Stimulated activated CD8-positive, alpha-beta memory T cell treated with anti-CD3 and anti-CD28 coated beads, Interleukin-15, amount 100 ng/mL, for 1 hour (primary cell): ENCODE measurements at places on chromosomes 3 and 15.
A peak's percentile ranks its signal among the peaks of the same experiment; 100 is the strongest.

DNA sequence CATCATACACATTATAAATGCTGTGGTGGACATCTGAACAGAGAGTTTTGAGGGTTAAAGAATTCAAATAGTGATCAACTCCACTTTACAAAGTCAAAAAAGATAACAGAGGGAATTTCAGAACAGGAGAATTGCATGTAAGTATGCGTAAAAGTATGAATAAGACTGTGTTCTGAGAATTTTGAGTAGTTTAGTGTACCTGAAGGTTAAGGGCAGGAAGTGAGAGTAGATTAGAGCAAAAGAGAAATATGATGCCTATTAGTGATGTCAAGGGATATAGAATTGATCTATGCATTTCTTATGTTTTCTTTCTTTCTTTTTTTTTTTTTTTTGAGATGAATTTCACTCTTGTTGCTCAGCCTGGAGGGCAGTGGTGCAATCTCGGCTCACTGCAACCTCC lies 53.1 kb downstream of the TP63 start:
- no peak for DNase-seq

DNA sequence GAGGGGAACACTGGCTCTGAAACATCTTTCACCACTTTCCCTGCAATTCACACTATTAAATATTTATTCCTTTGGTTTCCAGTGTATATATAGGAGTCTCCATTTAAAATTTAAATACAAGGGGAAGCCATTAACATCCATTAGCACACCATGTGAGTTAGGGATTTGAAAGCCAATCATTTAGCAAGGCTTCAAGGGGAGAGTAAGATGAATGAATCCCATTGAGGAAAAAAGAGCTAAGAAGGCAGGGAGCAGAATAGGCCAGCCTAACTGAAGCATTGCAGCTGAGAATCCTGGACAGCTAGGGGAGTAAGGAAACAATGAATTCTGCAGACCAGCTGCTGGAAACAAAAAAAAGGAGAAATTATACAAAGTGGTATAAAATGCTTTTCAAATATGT lies 426.1 kb downstream of the IL5RA start:
- no peak for DNase-seq

DNA sequence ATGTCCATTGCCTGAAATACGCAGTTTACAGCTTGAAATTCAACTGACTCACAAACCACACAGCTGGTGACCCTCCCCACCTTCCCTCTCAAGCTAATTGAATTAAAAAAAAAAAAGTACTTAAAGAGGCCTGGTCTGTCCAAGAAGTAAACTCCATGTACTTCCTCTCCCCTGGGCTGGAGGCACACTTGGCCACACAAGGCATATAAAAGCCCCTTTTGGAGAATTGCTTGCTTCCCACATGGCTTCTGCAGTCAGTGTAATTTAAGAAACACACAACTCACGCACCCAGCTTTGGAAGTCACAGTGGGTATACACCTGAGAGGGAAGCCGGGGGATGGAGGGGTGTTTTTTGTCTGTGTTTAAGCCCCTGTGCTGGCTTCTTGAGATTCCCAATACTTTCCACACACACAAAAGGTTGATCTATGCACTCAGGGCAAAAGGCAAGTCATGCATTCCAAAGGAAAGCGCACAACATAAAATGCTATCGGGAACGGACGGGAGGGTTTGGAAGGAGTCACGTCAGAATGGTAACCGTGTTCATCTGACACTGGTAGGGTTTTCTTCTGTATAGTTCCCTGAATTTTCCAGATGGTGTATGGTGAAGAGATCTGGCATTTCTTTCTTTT lies 106.6 kb upstream of the ALDH1A3 start:
- DNase-seq, result no peak

DNA sequence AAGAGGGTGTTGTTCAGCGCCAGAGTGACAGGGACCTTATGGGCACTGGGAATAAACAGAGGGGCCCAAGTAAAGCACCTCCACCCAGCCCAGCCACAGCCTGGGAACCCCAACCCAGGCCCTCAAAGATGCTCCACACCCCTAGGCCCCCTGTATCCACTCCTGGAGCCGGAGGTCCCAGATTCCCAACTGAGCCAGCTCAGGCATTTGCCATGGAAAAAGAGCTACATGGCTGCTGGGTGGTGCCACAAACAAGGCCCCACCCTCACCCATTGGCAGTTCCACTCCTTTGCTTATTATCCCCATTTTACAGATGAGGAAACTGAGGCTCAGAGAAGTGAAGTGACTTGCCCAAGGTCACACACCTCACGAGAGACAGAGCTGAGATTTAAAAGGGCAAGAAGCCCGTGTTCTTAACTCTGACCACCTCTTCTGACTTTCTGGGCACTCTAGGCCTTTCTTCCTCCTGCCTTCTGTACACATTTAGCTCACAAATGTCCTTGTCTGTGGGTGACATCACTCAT lies 16.9 kb downstream of the ANPEP start:
- DNase-seq, result no peak

- no peak for DNase-seq
These were observed 838.1 kb downstream of the TBL1XR1 start for GRCh38 chr3:176359211-176359610.

DNA sequence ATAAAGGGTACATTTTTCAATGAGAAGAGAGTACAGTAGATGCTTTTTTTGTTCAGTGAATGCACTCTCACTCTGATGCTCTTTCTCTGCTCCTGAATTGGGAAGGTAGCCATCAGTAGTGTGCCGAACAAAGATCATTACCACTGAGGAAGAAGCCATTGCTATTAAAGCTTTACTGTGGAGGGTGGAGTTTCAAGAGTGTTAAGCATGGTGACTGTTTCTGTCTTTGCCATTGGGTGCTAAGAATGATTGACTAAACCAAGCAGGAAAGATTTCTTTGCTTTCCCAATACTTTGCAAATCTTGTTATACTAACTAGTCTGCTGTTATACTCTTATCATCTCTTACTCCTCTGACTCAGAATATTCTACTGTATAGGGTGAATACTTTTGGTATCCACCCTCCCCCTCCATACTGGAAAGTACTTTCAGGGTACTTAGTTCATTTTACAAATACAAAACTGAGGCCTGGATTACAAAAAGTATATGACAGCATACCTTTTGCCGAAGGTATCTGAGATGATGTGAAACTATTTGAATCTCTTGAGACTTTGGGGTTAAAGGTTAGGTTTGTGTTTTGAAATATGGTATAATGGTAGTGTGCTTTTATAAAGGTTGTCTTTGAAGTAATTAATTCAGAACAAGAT lies 1.7 kb downstream of the RAB11A start:
- DNase-seq, result no peak

DNA sequence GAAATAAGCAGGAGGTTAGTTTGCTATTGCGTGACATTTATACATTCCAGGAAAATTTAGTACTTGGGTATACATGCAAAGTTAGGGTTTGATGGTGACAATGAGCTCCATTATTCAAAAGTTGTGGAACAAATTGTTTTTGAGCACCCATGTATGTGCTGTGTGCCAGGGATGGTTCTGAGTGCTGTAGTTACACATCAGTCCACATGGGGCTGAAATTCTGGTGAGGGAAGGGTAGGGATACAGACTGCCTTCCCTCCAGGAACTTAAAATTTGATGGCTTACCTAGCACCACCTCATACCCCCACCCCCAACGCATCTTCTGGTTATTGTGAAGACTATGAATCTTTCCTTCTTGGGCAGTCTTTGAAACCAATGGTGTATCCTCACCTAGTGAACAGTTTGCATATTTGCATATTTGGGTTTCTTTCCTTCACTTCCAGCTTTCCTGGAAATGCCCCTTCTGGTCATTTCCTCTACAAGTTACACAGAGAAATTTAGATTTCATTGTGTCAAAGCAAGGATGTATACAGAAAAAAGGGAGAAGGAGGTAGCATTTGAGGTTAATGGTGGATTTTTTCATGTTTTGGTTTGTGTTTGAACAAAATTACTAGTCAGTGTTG lies 222.0 kb upstream of the IL12A start:
- no peak for DNase-seq

GRCh38 chr3:141643796-141644195 lies 94.3 kb upstream of the RNF7 start:
- no peak for DNase-seq

DNA sequence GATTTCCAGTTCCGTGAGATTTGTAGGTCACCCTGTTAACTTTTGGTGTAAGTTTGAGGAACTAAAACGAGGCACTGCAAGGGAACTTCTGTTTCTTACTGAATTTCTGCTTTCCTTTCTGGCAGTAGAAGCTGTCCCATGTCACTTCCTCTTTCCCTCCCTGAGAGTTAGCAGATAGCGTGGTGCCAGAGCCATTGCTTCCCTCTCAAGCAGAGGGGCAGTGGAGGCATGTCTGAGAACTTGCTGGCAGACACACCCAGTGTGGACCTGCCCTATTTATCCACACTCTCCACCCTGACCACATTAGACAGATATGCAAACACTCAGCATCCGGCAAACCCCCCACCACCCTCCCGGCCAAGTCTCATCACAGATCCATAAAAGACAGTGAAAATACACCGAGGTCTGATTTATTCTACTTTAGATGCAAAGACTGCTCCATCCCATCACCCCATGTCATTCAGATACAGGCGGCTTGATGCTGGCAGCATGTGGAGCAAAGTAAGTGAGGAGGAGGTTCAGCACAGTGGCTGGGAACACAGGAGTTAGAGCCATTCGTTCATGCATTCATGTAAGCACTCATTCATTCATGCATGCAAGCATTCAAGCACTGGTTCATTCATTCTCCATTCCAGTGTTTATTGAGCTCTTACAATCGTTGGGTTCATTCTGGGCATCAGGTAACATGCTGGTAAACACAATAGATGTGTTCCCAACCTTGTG lies 324.7 kb downstream of the SHQ1 start:
- no peak for DNase-seq

- DNase-seq, result no peak
These were observed 14.3 kb upstream of the DOCK3 start for GRCh38 chr3:50660386-50660785.

DNA sequence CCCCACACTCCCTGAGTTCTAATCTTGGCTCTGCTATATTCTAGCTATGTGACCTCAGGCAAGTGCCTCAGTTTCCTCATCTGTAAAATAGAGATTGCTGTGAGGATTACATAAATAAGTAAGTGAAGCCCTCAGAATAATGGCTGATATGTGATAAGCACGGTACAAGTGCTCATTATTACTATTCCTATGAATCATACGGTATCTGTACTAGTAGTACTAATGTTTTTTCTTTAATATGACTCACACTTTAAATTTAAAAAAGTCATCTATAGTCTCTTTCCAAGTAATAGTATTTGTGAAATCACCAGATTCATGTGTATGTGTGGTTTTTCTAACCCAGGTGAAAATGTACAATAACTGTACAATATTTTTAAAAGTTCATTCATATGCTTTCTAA lies 58.7 kb downstream of the CLDN11 start:
- no peak for DNase-seq

DNA sequence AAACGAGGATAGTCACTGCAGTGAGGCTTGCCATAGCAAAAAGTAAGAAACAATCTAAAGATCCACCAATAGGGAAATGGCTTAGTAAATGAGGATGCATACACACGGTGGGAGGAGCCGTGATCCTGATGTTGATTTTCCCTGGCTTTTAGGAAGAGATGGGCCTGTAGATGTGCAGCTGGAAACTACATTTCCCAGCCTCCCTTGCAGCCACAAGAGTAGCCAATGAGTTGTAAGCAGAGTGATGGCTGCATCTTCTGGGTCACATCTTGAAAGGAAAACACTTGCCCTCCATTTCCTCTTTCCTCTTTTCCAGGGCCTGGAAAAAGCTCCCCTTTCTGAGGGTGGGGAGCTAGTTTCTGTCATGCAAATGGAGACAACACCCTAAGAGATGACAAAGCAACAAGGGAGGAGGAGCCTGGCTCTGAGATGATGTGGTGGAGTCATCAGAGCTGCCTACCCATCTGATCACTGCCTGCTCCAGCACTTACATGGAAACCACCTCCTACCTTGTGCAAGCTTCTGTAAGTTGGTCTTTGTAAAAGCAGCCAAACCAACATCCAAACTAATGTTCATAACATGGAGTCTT lies 139.1 kb downstream of the TLE3 start:
- DNase-seq, result no peak

- no peak for DNase-seq
These were observed 13.1 kb upstream of the ALCAM start for GRCh38 chr3:105353485-105354161.

DNA sequence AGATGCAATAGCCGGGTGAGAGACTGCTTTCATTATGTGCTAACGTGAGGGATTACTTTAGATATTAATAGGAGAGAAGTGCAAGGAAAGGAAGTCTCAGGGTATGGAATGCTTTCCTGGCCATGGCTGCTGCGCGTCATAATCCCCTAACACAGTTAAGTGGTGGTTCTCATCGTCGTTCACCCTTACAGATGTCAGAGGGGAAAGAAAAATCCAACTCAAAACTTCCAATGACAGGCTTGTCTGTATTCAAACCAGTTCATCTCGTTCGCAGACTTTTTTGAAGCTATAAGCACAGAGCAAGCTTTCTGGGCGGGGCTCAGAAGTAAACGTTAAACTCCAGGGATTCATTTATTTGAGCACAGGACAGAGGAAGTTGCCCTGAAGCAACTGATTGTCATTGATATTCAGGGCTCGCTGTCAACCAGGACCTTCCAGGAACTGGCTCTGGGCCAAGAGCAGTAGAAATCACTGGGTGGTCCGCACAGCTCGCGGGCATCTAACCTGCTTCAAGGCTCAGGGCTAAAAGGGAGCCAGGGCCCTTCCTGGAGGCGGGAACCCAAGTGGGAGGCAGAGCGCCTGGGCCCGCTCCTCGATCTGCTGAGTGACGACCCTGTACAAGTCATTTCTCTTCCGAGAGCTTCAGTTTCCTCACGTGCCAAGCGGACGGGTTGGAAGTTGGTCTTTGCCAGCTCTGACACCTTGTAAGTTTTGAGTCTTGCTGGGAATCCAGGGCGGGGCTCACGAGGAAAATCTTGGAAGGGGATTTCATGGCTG lies 1.1 kb upstream of the LPP start:
- DNase-seq, result no peak

DNA sequence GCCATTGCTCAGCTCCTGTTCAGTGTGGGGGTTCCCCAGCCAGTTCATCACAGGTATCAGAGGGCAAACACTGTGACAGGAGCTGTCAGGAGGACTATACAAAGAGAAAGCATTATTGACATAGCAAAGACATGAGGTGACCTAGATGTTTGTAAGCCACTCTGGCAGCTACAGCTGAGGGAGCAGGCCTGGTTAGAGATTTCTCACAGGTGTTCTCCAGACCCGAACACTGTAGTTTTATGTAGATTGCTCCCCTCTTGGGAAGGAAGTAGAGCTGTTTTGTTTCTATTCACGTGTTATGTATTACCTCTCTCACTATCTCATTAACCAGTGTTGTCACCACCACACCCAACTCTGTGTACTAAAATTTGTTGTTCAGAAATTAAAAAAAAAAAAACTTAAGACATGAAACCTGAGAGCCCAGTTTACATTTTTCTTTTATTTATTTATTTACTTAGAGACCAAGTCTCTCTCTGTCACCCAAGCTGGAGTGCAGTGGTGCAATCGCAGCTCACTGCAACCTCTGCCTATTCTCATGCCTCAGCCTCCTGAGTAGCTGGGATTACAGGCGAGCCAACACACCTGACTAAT lies 123.7 kb downstream of the RBPMS2 start:
- DNase-seq, result peak; percentile 9
